ENCODE measurements at places on chromosomes 11 and 22. TPM values are rescaled to one million over a fixed set of nuclear protein-coding genes. Genes with fewer than 3 reads are reported as not detected.

DNA sequence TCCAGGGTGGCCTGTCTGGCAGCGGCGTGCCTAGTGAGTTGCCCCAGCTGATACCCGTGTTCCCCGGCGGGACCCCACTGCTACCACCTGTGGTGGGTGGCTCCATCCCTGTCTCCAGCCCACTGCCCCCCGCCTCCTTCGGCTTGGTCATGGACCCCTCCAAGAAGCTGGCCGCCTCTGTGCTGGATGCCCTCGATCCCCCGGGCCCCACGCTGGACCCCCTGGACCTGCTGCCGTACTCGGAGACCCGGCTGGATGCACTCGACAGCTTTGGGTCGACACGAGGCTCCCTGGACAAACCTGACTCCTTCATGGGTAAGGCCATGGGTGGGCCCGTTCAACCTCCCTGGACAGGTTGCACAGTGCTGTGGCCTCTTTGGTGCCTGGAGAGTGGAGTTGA is 38.5 kb downstream of the ZC3H7B start:
- no peak for DNase-seq
- no peaks in the 10 kb centered on the region for H3K36me3 ChIP-seq

- H3K36me3 ChIP-seq = no peaks in the 10 kb centered on the region
- H3K27ac ChIP-seq = no peak overlapping the region
- H3K27me3 ChIP-seq = no peaks in the 10 kb centered on the region
- no peak for DNase-seq
Observed at GRCh38 chr11:68043029-68043348, 4.2 kb downstream of the TCIRG1 start.

DNA sequence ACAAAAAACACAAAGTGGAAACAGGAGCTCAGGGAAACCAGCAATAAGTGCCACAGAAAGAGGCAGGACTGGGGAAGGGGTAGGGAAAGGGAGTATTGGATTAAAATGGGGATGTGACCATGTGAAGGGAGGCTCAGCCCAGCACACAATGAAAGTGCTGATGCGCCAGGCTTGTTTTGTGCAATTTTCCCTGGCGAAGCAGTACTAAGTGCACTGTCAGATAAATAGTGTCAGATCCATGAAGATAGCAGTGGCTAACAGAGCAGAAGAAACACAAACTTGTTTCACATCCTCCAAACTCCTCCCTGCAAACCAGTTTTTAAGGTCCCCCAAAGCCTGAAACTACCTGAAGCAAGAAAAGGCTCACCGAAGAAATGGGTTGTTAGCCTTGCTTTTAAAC is 50.7 kb upstream of the RAPSN start:
- no peak for DNase-seq
- no peak overlapping the region for H3K4me3 ChIP-seq
- H3K4me1 ChIP-seq = peaks cover 34% of the 10 kb centered on the region
- no peaks in the 10 kb centered on the region for H3K36me3 ChIP-seq

GRCh38 chr11:76228875-76229149 is 22.5 kb upstream of the WNT11 start:
- H3K4me3 ChIP-seq = no peak overlapping the region
- no peaks in the 10 kb centered on the region for H3K36me3 ChIP-seq
- DNase-seq = no peak
- 0 out of 2 replicates have a peak, but pooled peaks cover 1% of the 10 kb centered on the region for H3K4me1 ChIP-seq
- no peak overlapping the region for H3K27ac ChIP-seq

DNA sequence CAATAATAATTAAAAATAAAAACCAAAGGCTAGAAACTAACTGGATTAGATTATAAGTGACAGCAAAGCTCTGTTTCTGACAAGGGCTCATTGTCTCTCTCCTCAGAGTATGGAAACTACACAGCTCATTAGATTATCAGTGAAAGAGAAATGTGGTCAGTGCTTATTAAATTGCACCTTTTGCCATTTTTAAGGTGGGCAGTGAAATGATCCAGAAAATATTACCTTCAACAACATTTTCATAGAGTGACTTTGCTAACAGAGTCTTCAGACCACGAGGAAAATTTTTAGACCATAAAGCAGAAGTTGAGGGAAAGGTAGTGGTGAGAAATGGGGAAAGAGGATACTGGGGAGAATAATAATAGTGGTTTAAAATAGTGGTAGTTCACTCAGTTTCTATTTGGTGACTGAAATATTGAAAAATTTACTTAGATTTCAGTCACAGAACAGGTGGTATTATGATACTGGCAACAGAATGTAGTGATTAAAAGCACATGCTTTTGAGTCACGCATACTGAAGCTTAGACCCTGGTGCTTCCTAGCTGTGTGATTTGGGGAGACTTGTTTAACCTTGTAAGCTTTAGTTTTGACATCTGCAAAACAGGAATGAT is 684.0 kb upstream of the CCDC90B start:
- no peak overlapping the region for H3K4me3 ChIP-seq
- H3K36me3 ChIP-seq = no peaks in the 10 kb centered on the region
- no peak for DNase-seq
- no peak overlapping the region for H3K27ac ChIP-seq

GRCh38 chr11:32034680-32035079 is 56.2 kb upstream of the RCN1 start:
- no peak overlapping the region for H3K27ac ChIP-seq
- H3K4me3 ChIP-seq = no peak overlapping the region
- no peaks in the 10 kb centered on the region for H3K27me3 ChIP-seq
- no peaks in the 10 kb centered on the region for H3K36me3 ChIP-seq
- no peaks in the 10 kb centered on the region for H3K4me1 ChIP-seq

GRCh38 chr11:2580061-2580421 is 119.8 kb downstream of the KCNQ1OT1 start:
- H3K4me3 ChIP-seq = no peak overlapping the region
- DNase-seq = no peak
- H3K4me1 ChIP-seq = no peaks in the 10 kb centered on the region
- no peaks in the 10 kb centered on the region for H3K36me3 ChIP-seq
- peaks cover 17% of the 10 kb centered on the region for H3K27me3 ChIP-seq

GRCh38 chr11:102620818-102621561 is 4.1 kb downstream of the MMP20 start:
- no peaks in the 10 kb centered on the region for H3K27me3 ChIP-seq
- no peaks in the 10 kb centered on the region for H3K36me3 ChIP-seq
- DNase-seq = no peak
- H3K27ac ChIP-seq = no peak overlapping the region

GRCh38 chr11:108135845-108136544 is 14.6 kb downstream of the ACAT1 start:
- H3K4me1 ChIP-seq = no peaks in the 10 kb centered on the region
- no peaks in the 10 kb centered on the region for H3K27me3 ChIP-seq
- no peak for DNase-seq
- no peak overlapping the region for H3K27ac ChIP-seq

The CFAP300 gene
- polyA plus RNA-seq = 5.3 TPM

The NAV2 gene
- polyA plus RNA-seq = 26.0 TPM

The TYR gene
- 0.08 TPM for polyA plus RNA-seq

The SGSM1 gene
- polyA plus RNA-seq = 3.0 TPM

The NRGN gene
- polyA plus RNA-seq = 0.61 TPM

The APOBEC3H gene
- not detected for polyA plus RNA-seq
